ENCODE measurements at places on chromosomes 11 and 22. TPM values are rescaled to one million over a fixed set of nuclear protein-coding genes. Genes with fewer than 3 reads are reported as not detected.

DNA sequence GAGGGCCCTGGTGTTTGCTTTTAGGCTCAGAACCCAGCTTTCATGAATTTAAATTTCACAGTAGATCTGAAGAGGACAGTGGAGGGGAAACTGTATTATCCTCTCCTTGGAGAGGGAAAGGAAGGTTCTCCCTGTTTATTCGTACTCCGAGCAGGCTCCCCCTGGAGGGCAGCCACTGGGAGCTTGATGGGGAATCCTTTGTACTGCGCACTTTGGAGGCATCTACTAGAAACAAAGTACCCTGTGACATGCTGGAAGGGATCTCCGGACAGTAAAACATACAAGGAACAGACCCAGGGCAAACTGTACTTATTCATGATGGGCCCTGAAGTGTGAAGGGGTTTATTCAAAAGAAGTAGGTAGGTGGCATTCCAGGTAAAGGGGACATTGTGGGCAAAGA lies 27.2 kb downstream of the NAV2 start:
- DNase-seq = no peak

DNA sequence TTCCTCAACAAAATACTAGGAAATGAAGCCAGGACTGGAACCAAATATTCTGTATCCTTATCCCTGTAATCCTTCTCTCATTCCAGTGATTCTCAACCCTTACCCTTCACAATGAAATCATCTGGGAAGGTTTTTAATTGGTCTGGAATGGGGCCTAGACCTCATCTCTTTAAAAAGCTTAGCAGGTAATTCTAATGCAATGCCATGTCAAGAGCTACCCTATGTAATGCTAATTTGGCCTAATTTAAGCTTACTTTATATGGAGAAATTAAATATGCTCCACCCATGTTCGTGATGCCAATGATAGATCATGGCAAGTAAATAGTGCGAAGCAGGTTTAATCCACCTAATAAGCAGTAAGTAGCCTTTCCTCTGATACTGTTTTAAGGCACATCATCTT lies 101.7 kb downstream of the SGSM3 start:
- DNase-seq = no peak

Gene HEPHL1
- total RNA-seq = not detected

- DNase-seq = no peak
Measured at GRCh38 chr11:69352715-69353319, 58.9 kb downstream of the MYEOV start.

- DNase-seq = no peak
Measured at GRCh38 chr11:12074529-12075195, 35.7 kb upstream of the MICAL2 start.

Data from left cardiac atrium (tissue), 4 donors.